ENCODE measurements at places on chromosomes 7 and 10.

GRCh38 chr10:306675-307185 is 171.5 kb downstream of the ZMYND11 start:
- no peak for DNase-seq

DNA sequence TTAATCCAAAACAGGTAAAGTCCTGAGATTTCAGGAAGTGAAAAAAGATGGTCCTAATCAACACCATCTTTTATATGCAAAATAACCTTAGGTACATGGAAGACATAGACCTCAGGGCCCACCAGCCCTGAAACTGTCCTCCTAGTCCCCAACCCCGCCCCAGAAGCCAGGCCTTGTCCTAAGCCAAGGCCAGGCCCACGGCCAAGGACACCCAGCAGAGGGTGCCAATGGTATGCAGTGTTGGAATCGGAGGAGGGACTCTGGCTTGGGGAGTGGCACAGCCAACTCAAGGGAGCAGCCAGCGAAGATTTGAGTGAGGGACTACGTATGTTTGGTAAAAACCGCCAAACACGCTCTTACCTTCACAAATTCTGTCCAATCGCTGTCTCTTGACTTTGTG is 96.7 kb downstream of the ZRANB1 start:
- peak; percentile 71 for DNase-seq

DNA sequence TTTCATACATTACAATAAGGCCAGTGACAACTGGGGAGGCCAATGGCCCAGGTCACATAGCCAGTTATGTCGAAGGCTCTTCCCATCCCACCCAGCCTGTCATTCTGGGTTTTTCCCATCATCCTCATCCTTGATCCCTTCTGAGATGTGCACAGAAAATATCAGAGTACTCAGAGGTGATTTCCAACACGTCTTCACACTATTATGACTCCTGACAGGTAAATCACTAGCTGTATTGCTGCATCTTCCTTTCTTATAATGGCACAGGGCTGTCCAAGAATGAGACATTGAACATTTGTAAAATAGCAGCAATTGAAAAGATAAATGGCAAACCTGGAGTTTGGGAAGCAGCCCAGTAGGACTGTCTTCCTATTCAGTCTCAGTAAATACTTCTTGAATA is 159.9 kb downstream of the PLXNA4 start:
- no peak for DNase-seq

DNA sequence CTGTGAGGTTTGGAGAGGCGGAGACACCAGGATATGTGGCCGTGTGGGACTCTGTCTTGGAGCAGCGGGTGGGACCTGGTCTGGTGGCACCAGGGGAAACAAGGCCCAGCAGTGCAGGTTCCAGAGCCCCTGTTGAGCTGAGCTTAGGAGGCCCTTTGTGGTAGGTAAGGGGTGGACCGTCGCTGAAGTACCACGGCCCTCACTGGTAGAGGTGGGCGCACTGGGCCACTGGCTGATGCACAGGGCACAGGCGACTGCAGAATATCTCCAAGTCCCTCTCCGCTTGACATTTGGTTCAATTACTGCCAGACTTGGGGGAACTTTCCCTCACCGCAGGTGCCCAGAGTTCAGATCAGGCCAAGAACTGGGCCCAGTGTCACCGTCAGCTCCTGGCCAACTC is 27.3 kb downstream of the DOCK1 start:
- no peak for DNase-seq

DNA sequence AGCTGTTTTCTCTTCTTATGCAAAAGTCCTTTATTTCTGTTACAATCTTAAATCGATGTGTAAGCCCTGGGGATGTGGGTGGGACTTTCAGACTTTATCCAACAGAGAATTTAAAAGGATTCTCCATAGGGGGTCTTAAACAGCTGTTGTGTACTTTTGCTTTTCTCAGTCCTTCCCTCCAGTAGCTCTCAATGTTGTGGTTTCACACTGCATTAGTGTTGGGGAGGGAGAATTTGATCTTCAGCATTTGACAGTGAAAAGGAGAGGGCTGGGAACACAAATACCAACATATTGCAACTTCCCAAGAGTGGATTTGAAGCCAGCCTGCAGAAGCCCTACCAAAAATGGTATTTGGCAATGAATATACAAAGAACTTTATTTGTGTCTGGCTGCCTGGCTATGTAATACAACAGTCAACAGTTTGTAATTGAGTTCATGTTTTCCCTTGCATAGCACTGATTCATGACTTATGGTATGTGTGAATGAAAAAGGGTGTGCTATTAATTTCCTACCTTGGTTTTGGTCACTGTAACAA is 80.1 kb upstream of the CAPZA2 start:
- no peak for DNase-seq

GRCh38 chr10:103678178-103678526 is 177.2 kb downstream of the SH3PXD2A start:
- no peak for DNase-seq

- no peak for DNase-seq
These were observed 88.7 kb downstream of the MAD1L1 start for GRCh38 chr7:2143981-2144595.

GRCh38 chr7:115600207-115600606 is 430.4 kb downstream of the TFEC start:
- DNase-seq, result no peak

DNA sequence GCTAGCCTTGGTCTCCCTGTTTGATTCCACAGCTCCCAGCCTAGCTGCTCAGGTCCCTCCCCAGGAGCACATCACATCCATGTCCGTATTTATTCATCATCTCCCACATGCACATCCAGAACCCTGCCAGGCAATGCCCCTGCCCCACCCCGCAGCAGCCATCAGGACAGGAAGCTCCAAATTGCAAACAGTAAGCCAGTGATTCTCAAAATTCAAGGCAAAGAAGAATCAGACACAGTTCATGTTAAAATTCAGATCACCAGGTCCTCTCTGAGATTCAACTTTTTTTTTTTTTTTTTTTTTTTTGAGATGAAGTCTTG is 17.7 kb downstream of the LRRC20 start:
- no peak for DNase-seq

DNA sequence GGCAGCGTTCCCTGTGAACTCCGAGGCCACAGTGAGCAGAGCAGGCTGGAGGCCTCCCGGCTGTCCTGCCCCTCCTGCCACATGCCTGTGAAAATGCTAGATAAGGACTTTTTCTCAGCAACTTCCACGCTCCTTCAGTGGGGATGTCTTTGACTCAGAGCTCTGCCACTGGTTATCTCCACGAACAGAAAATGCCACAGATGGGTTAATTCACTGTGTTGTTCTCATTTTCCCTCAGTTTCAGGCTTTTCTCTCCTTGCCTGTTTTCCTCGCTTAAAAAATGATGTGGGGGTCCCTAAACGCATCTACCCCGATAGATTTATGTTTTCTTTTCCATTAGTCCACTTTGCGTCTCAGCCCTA is 51.3 kb downstream of the IKZF1 start:
- DNase-seq, result no peak

DNA sequence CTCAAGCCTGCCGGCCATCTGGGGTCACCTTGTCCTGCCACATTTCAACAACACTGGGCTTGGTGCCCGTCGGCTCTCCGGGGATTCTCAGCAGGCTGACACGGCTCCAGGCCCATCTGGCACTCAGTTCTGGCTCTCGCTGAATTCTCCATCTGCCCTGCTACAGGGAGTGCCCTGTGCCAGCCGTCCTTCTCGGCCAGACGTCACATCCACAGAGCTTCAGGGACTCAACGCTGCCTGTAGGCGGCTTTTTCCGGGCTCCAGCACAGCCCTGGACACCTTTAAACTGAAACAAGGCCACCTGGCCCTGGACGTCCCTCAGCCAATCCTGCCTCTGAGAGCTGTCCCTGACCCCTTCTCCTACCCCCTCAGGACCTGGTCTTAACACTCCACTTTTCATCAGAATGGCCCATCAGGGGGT is 43.0 kb downstream of the TMEM130 start:
- DNase-seq, result peak; percentile 76

- DNase-seq, result no peak
These were observed 75.5 kb downstream of the LRMDA start for GRCh38 chr10:75506930-75507329.

DNA sequence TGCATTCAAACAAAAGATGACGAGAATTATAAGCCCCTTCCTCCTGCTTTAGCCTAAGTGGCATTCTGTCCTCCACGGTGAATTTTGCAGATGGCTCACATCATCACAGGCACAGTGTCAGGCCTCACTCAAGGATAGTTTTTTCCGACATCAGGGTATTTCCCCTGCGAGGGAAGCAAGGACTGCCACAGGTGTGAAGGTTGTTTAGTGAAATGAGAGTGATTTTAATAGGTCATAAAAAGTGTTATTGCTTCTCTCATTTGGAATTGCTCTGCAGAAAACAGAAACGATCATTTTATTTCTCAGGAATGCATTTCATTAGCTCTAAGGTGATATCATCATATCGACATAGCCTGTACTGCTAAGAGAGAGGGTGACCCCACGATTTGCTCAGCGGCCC is 128.7 kb upstream of the LANCL2 start:
- no peak for DNase-seq

DNA sequence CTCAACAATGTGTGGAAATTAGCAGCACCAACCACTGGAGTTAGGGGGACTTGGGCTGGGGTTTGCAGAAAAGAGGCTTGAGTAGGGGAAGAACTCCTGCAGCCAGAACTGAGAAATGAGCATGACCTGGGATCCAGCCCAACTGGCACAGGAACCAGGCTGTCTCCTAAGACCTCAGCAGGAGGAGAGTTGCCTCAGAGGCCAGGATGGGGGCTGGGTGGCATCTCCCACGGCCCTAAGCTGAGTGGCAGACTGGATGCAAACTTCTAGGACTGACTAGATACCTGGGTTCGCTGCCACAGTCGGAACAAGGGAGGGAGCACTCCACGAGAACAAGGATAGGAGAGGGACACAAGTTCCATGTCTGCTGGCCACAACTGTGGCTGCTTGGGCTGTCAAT is 62.6 kb downstream of the RNF32 start:
- no peak for DNase-seq

- DNase-seq, result no peak
These were observed 17.6 kb downstream of the CPED1 start for GRCh38 chr7:121005996-121006584.

- DNase-seq, result no peak
These were observed 52.0 kb downstream of the KIF5B start for GRCh38 chr10:32004161-32004591.

DNA sequence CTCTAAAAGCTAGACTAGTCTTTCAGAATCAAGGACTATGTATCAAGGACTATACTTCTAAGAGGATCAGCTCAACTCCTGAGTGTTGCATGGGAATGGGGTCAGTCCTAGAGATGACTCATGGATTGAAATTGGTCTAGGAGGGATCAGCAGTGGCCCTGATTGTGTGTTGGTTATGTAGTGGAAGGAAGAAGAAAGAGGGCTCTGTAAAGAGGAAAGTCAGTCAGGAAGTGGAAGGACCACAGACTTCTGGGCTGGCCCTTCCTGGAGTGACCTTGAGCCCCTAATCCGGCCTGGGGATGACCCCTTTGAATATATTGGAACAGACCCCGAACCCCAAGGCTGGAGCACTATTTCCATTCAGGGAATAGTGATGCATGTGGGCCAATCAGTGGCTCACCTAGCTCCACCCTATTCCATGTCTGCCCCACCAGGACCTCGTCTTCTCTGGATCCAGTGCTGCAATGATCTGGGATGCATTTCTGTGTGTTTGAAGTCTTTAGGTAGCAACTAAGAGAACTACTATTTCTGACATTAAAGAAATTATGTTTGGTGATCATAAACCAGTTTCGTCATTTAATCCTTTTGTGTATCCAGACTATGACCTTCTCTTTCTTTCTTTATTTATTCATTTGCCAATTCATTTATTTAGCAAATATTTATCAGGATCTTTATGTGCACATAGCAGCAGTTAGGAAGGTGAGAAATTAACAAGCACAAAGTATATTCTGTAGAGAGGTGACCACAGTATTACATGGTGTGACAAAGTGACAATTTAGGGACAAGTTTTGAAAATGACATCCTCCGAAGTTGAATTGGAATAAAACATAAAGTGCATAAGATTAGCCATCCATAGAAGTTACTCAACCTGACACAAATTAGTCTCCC is 48.6 kb upstream of the KIF5B start:
- DNase-seq, result no peak
